ENCODE measurements at places on chromosomes 1 and 21.

GRCh38 chr1:33321178-33321577, 280 bp upstream of the A3GALT2 start:
- DNase-seq: no peak

- no peak for DNase-seq
Observed at GRCh38 chr1:114203595-114204128, 50.0 kb upstream of the SYT6 start.

GRCh38 chr21:45228171-45228641, 59.5 kb downstream of the POFUT2 start:
- peak; percentile 68 for DNase-seq

DNA sequence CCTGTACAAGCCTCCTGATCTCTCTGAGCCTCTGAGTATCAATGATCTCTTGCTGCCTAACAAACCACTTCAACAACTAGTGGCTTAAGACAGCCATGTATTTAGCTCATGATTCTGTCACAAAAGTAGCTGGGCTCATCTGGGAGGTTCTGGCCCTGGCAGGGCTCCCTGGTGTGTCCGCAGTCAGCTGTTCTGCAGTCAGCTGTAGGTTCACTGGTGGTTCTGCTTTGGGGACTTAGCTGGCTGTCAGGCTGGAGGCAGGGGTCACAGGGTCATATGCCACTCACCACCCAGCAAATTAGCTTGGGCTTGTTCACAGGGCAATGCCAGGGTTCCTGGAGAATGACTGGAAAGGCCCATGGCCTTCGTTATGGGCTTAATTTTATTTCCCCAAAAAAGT, 64.8 kb downstream of the DISP3 start:
- DNase-seq: no peak

GRCh38 chr1:206526064-206526911, 19.0 kb downstream of the RASSF5 start:
- no peak for DNase-seq

DNA sequence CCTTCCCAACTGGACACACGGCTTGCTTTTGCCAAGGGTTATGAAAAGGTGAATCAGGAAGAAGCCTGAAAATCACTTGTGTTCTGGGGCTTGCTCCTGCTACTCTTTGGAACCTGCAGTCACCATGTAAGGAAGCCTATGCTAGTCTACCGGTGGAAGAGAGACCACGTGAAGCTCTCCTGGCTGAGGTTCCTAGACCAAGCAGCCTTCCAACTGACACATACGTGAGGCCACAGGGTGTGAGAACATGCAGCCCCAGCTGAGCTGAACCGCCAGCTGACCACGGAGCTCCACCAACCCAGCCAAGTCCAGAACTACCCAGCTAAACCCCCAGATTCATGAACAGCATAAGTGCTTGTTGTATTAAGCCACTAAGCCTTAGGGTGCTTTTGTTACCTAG, 72.8 kb upstream of the KRTAP19-8 start:
- DNase-seq: no peak

DNA sequence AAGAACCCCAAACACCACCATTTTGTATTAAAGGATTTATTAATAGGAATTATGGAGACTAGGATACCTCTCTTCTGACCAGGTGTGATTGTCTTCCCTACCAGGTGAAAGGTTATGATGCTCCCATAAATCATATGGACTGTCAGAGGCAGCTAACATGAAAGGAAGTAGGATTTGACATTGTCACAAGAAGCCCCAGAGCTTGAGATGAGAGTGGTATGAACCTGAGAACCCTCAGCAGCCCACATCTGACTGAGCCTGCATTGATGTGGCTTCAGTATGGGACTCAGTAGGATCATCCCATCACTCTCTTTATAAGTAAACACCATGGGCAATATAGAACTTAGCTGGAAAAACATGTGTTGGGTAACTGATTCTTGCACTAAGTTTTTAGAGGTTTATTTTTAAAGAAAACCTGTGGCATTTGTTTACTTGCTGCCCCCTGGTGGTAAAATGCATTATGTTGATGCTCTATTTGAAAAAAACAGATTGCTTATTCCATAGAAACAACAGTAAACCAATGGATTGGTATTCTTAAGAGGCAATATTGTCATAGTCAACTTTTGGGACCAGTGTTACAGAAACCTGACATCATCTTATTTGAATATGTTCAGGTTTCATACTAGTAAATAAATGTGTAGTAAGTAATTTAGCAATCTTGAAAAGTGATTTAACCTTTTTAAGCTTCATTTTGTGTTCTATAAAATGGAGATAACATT, 16.6 kb upstream of the CACYBP start:
- no peak for DNase-seq

- no peak for DNase-seq
Observed at GRCh38 chr21:36926989-36927718, 39.3 kb downstream of the HLCS start.

GRCh38 chr1:215277532-215277931, 195.0 kb downstream of the KCNK2 start:
- no peak for DNase-seq
